ENCODE measurements at places on chromosomes 1 and 21.
A peak's percentile ranks its signal among the peaks of the same experiment; 100 is the strongest.

GRCh38 chr1:38819040-38819439, 40.5 kb downstream of the RRAGC start:
- no peak for DNase-seq

GRCh38 chr1:156090840-156091188, 8.5 kb upstream of the MEX3A start:
- peak; percentile 81 for DNase-seq

DNA sequence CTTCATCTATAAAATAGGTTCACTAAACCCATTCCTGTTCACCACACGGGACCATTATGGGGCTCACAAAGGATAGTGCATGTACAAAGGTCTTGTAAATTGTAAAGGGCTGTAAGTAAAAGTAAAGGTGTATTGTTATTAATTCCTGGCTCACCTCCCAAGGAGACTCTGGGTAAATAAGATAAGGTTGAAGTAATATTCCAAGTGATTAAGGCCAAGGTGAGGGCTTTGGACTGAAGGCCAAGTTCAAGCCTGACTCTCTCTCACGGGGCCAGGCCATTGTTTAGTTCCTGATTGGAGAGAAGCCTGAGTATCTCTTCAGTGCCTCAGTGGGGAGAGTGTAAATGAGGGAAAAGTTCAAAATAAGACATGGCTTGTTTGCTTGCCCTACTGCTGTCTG, 19.5 kb upstream of the ZFYVE9 start:
- DNase-seq, result no peak

- DNase-seq, result no peak
Measured at GRCh38 chr1:22292011-22292788, 149.3 kb upstream of the WNT4 start.

DNA sequence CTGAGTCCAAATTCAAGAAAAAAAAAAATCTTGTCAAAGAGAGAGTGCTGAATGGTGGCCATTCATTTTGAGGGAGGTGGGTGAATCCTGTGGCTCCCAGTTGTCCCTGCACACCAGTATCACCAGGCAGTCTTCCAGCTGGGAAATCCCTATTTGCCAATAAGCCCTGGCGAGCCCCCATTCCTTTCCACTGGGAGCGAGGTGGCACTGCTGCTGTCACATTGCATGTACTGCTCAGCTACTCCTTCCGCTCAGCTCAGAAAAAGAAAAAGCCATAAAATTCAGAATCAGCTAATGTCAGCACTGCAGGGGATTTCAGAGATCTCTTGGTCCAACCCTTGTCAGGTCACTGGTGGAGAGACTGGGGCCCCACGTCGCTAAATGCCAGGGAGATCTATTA, 298.5 kb downstream of the OMA1 start:
- DNase-seq, result no peak

GRCh38 chr21:36141513-36141925, 6.6 kb downstream of the CBR3 start:
- peak; percentile 86 for DNase-seq

- no peak for DNase-seq
Measured at GRCh38 chr1:63617450-63617849, 24.2 kb downstream of the PGM1 start.

- DNase-seq, result no peak
Measured at GRCh38 chr1:193281894-193282293, 95.5 kb upstream of the B3GALT2 start.

DNA sequence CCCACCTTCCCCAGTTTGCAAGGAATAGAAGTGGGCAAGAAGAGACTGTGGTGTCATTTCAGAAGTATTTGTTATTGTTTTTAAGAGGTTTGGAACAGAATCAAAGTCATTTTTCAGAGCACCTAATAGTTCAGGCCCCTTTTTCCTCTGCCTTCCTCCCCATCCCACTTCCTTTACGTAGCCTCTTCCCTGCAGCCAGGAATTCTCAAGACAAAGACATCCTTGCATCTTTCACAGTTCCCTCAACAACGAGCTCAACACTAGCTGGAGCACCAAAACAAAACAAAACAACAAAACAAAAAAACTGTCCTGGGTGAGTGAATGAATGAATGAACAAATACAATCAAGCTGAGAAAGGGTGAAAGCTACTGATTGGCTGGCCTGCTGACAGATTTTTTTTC, 7.0 kb downstream of the PALMD start:
- peak; percentile 70 for DNase-seq

GRCh38 chr1:116253566-116254382, 119.3 kb upstream of the ATP1A1 start:
- no peak for DNase-seq

GRCh38 chr1:175801979-175802378, 58.6 kb upstream of the TNR start:
- no peak for DNase-seq

GRCh38 chr1:194952171-194952570, 1656.1 kb downstream of the KCNT2 start:
- no peak for DNase-seq

DNA sequence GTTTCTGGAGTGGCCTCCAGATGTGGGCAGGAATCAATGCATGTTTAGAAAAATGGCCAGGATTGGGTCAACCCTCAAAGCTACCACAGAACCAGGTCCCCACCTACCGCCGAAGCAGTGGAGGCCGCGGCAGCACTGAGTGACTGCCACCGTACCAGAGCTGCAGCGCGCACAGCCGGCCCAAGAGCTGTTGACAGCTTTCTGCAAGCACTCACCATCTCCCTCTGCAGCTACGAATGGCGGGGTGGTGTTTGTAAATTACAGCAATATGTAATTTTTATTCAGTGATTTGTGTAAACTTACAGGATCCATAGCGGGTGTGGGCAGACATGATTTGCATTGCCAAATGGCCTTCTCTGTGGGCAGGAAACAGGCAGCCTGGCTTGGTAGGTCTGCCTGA, 96.4 kb downstream of the CAMK2N1 start:
- DNase-seq, result no peak

DNA sequence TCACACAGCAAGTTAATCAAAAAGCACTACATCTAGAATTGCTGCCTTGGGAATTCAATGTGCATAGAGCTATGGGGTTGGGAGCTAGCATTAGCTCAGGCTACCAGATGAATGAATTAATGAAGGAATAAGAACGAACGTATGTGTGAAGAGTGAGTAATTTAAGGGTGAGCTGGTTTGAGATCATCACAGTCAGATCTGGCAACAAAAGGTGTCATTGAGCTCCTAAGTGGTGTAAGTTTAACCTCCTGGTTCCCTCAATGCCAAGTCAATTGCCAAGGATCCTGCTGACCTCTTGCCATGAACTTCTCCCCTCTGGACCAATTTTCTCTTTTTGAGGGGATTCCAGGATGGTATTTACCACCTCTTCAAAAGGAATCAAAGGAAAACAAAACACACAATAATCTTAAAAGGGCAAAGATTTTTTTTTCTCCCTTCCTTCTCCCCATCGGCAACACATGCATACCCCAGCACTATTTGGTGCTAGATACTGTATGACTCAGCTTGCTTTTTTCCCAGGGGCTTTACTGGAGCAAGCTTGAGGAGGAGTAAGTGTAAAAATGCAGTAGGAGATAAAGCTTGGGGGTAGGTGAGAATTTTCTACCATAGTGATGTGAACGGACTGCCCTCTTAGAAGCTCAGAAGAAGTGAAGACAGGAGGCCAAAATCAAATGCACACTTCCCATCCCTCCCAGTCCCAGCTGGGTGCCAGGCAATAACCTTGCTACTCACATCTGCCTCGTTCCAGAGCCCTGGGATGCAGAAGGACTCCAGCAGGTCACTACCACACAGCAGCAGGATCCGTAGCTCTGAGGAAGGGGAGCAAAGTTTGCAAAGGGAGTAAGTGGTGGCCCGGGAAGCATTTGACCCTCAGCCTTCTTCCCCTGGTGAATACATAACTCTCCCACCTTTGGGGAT, 92.0 kb downstream of the LAMC2 start:
- DNase-seq, result peak; percentile 70

GRCh38 chr1:87295445-87296110, 33.1 kb upstream of the LMO4 start:
- no peak for DNase-seq

- no peak for DNase-seq
Measured at GRCh38 chr1:84653130-84653677, 37.1 kb downstream of the SSX2IP start.

GRCh38 chr1:192225266-192225665, 67.0 kb downstream of the RGS18 start:
- DNase-seq, result no peak

DNA sequence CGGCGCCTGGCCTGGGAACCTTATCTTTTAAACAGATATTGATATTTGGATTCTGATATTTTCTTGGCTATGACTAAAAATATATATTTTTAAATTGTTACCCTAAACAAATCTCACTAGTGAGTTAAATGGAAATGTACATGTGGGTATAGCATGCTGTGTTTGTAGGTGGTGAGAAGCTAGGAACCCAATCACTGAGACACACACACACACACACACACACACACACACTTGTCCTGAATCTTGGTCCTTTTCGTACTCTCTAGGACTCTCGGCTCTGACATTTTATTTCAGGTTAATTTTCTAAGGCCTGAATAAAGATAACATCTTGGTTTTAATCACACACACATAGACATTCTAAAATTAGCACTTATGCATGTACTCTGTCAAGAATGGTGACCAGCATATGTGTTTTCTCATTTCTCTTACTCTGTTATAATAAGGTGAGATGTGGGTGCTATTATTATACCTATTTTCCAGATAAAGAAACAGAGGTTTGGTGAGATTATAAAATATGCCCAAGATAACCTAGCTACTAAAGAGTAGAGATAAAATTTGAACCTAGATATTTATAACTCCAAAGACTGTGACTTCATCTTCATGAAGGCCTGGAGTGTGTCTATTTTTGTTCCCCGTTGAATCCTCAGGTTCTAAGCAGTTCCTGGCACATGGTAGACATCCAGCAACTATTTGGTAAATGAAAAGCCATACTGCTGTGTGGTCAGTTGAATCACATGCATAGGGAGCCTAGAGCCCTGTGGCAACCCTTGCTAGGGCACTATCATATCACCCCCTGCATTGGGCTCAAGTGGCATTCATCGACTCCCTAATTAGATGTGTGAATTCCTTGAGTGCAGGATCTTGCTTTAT, 85.0 kb upstream of the RAB3GAP2 start:
- DNase-seq, result no peak

- DNase-seq, result no peak
Measured at GRCh38 chr1:56506951-56507491, 72.3 kb downstream of the PLPP3 start.

- peak; percentile 91 for DNase-seq
Measured at GRCh38 chr1:41739061-41739955, 179.4 kb downstream of the HIVEP3 start.

GRCh38 chr1:203521074-203521794, 27.3 kb downstream of the OPTC start:
- DNase-seq, result no peak

DNA sequence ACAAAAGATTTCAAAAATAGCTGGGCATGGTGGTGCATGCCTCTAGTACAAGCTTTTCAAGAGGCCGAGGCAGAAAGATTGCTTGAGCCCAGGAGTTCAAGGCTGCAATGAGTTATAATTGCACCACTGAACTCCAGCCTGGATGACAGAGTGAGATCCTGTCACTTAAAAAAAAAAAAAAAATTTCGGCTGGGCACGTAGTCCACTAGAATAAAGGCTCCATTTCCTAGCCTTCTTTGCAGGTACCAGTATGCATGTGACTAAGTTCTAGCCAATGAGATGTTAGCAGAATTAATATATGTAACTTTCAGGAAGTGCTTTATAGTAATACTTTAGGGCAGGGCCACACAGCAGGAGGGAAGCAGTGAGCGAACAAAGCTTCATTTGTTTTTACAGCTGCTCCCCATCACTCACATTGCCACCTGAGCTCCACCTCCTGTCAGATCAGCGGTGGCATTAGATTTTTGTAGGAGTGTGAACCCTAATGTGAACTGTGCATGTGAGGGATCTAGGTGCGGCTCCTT, 28.8 kb upstream of the SYDE2 start:
- DNase-seq, result no peak

DNA sequence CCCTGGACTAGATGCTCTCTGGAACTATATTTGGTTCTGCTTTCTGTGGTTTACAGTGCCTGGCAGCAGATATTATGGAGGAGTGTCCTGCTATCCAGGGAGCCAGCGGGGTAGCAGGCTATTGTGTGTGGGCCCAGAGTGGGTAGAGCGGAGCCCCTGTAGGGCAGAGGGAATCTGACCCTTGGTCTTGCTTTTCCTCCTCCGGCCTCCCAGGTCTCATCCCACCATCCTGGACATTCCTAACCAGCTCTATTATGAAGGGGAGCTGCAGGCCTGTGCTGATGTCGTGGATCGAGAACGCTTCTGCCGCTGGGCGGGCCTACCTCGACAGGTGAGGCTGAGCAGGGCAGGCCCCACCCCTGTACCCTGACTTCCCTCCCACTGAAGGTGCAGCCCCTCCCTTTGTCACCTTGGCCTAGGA, 9.1 kb downstream of the RHOC start:
- no peak for DNase-seq

- peak; percentile 80 for DNase-seq
Measured at GRCh38 chr1:16195518-16195905, 16.9 kb downstream of the ARHGEF19 start.

All from fibroblast of villous mesenchyme (primary cell).